ENCODE measurements at places on chromosomes 7 and 10.

GRCh38 chr7:33547880-33548279, 357.5 kb upstream of the BMPER start:
- no peak for DNase-seq

DNA sequence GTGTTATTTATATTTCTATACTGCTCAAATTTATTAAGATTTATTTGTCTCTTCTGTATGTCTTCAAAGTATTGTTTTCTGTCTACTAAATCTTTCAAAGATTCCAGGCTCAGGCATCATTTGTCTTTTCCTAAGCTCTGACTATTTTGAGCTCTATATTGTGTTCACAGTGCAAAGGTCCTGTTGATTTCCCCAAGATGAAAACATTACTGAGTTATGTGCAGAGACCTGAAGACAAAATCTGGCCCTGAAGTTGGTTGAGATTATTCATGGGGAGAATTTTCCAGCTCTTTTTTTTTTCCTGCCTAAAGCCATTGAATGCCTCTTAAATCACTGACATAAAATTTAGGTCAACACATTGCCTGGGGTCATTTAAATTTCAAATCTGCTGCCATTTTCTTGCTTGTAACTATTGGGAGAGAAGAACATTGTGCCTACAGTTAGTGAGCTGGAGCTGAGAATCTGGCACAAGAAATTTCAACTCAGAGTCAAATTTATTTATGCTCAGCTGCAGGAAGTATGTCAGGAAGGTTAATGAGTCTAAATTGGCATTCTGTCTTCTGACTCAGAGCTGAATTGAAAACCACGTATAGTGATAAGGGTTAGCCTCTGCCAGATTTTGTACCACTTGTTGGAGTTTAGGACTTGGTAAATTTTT, 31.6 kb downstream of the CSTF2T start:
- peak; percentile 44 for DNase-seq

- no peak for DNase-seq
These were observed 33.8 kb upstream of the ATXN7L1 start for GRCh38 chr7:105910172-105910571.

- peak; percentile 83 for DNase-seq
These were observed 208.4 kb downstream of the TPST1 start for GRCh38 chr7:66413379-66414114.

DNA sequence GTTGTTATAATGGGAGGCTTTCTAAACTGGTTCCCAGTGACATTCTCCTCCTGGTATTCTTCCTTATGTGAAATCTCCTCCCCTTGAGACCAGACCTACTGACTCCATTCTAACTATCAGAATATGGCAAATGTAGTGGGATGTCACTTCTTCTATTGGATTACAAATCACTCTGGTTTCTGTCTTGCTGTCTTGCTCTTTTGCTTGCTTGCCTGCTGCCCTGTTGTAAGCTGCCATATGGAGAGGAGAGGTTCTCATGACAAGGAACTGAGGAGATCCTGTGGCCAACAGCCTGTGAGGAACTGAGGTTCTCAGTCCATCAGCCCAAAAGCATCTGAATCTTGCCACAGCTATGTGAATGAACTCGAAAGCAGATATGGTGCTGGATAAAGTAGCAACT, 4.7 kb upstream of the NRCAM start:
- DNase-seq, result no peak

DNA sequence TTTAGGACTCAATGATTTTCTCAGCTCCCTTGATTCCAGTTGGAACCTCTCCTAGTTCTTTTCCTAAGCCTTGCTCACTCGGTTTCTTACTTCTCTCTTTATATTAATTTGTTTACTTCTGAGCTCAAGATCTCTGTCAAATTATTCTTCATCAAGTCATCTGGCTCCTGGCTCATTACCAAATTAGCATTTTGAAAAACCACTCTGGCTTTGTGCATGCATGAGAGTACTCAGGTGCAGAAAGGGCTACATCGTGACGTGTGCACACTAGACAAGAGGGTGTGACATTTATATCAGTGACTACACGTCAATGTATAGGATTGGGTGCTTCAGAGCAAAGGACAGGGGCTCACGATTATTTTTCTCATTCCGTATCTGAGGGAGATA, 645.7 kb upstream of the DPP6 start:
- DNase-seq, result no peak

DNA sequence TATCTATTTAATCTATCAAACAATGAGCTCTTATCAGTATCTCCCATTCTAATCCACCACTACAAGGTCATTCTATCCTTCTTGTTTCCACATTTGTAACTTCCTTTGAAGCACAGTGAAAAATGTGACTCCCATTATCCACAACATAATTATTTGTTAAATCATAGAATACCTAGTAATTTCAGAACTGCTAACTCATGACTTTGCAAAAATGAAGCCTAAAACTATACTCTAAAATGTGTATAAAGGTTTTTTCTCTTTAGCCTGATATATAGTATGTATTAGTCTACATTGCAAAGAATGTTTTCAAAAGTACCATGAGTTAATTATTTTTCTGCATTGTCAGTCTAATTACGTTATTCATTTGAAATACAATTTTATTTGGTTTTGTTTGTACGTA, 12.0 kb upstream of the MRPS16 start:
- DNase-seq, result no peak

GRCh38 chr10:112475575-112476218, 28.7 kb downstream of the VTI1A start:
- peak; percentile 42 for DNase-seq

DNA sequence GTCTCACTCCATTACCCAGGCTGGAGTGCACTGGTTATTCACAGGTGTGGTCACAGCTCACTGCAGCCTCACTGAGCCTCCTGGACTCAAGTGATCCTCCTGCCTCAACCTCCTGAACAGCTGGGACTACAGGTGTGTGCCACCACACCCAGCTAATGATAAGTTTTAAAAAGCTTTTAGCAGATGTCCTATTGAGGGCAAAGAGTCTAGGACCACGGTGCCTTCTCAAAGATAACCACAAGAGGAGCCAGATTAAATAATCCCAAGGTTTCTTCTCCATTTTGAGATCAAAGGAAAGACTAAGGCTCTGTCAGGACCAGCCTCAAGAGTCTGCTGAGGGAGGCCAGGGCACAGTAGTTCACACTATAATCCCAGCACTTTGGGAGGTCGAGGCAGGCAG, 4.7 kb downstream of the ATP5MF start:
- no peak for DNase-seq

GRCh38 chr10:47026301-47027107, 115.3 kb downstream of the PTPN20 start:
- no peak for DNase-seq

DNA sequence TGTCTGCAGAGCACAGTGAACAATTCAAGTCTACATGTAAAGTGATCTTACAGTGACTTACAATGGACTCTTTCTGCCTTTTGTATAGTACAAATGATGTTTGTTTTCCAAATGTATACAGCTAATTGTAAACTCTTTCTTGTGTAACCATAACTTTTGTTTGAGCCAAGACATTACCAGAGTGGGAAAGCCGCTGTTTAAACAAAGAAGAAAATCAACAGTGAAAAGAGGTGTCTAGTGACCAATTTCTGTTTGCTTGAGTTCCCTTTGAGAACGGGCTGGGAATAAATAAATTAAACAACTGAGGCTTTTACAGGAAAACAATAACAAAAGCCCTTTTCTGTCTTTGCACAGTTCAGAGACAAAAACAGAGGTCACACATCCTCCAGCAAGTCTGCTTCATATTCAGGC, 1163.4 kb downstream of the CNTNAP2 start:
- DNase-seq, result no peak

DNA sequence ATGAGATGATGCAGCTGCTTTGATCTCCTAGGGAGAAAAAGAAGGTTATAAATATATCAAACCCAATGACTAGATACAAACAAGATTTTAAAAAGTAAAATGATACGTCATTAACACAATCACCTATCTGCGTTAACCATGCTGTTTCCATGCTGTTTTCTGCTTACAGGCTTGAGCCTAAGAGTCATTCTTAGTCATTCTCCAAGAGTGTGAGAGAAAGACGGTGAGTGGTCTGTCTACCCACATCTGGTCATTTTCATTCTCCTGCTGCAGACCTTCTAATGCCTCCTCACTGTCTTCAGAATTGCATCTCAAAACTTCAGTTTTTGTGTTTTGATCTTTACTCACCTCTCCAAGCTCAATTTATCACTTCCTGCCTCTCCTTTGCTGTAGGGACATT, 98.0 kb upstream of the ELMO1 start:
- DNase-seq, result no peak

DNA sequence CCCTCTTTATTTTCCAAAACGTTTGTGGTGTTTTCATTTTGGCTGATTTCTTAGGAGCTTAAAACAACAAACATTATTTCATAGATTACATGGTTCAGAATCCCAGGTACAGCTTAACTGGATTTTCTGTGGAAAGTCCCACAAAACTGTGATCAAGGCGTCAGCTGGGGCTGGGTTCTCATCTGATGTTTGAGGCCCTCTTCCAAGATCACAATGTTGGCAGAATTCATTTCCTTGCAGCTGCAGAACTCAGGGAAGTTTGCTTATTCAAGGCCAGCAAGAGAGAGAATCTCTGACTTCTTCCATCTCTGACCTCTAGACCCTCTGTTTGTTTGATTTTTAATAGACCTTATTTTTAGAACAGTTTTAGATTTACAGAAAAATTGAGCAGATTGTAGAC, 108.4 kb upstream of the AGK start:
- no peak for DNase-seq

DNA sequence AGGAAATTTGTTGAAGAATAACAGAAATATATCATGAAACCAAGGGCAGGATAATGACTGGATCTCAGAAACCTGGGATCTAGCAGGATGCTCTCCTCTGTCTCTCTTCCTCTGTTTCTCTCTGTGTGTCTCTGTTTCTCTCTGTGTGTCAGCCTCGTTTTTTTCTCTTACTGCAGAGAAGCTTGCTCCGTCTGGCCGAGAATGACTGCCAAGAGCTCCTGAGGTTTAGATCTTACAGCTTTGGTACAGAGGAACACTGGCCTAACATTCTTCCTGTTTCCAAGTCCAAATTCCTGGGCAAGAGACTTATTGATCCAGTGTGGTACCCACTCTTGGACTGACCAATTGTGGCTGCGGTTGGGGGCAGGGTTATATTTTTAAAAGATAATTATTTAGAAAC, 564.0 kb downstream of the XPNPEP1 start:
- no peak for DNase-seq

DNA sequence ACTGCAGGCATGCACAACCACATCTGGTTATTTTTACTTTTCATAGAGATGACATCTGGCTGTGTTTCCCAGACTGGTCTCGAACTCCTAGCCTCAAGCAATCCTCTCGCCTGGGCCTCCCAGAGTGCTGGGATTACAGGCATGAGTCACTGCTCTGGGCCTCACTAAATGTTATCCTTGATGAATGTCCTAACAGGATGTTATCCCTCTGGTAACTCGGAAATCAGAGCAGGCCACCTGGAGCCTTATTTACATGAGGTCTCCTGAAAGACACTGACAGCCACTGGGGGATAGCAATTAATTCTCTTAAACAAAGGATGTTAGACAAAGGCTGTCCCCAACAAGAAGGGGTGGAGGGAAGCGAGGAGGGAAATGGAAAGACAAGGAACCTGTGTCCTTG, 4.5 kb upstream of the ZNF438 start:
- DNase-seq, result peak; percentile 27

- DNase-seq, result no peak
These were observed 112.9 kb downstream of the SAMD9 start for GRCh38 chr7:93004906-93005305.

GRCh38 chr7:155489862-155490696, 32.1 kb downstream of the EN2 start:
- no peak for DNase-seq

GRCh38 chr7:24472093-24472492, 101.2 kb upstream of the PALS2 start:
- DNase-seq, result no peak

Data from fibroblast of pulmonary artery (primary cell).